ENCODE measurements at places on chromosomes 1 and 21.

GRCh38 chr1:218930472-218931241 lies 243.0 kb upstream of the LYPLAL1 start:
- DNase-seq = no peak

GRCh38 chr1:179883745-179884138 lies 1.7 kb downstream of the TOR1AIP1 start:
- peak; percentile 85 for DNase-seq

DNA sequence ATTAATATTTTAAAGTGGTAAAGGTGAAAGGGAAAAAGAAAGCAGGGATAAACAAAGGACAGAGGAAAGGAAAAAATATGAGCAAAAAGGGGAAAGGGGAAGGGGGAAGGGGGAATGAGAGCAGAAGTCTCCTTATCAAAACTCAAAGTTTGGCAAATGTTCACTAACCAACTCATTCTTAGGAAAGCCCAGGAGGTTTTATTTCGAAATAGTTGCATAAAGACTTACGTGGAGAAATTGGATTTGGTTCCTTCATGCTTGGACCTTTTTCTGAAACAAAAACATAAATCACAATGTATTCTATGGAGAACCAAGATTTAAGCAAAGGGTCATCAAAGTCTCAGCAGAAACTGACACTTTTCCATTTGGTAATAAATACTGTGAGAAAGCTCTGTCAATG lies 188.1 kb downstream of the TGFBR3 start:
- DNase-seq = no peak

- no peak for DNase-seq
Observed at GRCh38 chr1:228337711-228338520, 68.7 kb downstream of the TRIM11 start.

DNA sequence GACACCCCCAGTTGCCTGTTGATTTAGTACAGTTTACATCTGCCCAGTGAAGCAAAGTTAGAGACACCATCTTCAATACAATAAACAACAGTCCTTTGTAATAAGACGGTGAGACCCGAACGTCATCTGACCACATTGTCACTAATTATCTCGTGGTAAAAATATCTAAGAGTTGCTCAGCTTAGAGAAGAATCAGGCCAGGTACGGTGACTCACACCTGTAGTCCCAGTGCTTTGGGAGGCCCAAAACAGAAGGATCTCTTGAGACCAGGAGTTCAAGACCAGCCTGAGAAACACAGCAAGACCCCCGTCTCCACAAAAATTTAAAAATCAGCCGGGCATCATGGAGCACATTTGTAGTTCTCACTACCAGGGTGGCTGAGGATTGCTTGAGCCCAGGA lies 53.5 kb downstream of the CD34 start:
- no peak for DNase-seq

GRCh38 chr1:100325415-100326324 lies 26.6 kb upstream of the CDC14A start:
- DNase-seq = no peak

DNA sequence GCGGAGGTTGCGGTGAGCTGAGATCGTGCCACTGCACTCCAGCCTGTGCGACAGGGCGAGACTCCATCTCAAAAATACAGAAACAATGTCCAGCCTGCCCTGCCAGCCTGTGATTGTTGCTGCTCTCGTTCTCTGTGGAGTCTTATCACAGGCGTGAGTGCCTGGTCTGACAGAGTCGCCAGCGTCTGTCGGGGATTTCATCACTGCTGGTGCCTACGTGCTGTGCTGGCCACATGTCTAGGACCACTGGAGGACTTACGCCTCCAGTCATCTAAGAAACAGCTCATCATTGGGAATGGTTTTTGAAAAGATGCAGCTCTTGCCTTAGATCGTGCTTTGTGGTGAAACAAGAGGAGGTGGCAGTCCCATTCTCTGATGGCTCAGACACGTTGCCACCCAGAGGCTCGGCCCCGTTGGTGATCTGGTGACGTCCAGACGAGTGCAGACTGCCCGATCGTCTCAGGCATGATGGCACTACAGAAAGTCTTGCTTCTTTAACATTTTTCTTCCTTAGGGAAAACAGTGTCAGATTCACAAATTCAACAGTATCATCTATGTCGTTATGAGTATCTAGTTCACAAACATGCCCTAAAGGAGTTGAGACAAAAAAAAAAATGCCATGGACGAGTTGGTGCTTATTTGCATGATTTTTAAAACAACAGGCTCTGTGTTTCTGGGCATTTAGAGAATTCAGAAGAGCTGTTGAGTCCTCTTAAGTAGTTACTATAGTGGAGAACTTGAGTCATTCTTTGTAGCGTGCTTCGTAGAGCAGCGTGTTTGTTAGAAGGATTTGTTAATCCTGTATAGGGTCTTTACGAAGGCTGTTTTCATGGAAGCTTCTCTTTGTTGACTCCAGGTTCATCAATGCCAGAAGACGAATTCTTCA lies 47.5 kb downstream of the CBS start:
- DNase-seq = no peak

- no peak for DNase-seq
Observed at GRCh38 chr1:189805735-189806134, 671.9 kb downstream of the BRINP3 start.

GRCh38 chr1:14725695-14726094 lies 127.2 kb downstream of the KAZN start:
- DNase-seq = no peak

DNA sequence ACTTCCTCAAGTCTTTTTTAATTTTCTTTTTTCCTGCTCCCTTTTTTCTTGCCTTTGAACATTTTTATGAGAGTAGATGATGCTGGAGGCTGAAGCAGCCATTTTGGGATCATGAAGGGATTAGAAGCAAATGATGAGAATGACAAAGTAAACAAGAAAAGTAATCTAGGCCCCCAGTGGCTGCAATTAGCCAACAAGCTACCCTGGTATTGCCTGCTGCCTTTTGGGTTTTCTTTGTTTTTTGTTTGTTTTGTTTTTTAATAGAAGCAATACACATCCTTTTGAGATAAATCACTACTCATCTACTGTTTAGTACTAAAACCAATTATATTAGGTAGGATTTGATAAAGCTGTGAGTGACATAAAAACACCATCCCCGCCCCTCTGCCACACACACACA lies 280.7 kb upstream of the ADGRL2 start:
- no peak for DNase-seq

- DNase-seq = no peak
Observed at GRCh38 chr1:46552357-46553237, 1.1 kb upstream of the KNCN start.

GRCh38 chr1:116581323-116581885 lies 10.6 kb upstream of the CD58 start:
- no peak for DNase-seq

DNA sequence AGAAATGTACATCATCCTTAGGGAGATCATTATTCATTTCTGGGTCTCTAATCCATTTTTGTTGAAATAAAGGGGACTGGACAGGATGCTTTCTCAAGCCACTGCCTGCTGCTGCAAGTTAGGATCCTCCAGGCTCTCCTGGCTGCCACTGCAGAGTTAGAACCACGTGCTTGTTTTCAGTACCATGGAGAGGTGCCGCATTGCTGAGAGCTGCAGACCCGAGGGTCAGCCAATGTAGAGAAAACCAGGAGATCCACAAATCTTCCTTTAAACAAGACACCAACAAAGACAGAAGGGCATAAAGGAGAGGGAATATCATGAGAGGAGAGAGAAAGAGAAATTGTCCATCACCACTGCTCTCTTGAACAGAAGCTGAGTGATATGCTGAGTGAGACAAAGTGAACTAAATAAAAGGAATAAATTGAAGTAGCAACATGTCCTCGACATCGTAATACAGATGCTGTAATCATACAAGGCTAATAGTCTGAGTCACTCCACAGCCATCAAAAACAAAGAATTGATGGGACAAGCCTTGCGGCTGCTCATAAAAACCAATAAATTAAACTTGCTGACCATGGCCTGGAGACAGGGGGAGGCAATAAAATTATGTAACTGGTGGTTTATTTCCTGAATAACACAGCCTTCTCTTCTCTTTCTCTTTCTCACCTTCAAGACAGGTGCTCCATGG lies 255.7 kb downstream of the OMA1 start:
- DNase-seq = no peak

DNA sequence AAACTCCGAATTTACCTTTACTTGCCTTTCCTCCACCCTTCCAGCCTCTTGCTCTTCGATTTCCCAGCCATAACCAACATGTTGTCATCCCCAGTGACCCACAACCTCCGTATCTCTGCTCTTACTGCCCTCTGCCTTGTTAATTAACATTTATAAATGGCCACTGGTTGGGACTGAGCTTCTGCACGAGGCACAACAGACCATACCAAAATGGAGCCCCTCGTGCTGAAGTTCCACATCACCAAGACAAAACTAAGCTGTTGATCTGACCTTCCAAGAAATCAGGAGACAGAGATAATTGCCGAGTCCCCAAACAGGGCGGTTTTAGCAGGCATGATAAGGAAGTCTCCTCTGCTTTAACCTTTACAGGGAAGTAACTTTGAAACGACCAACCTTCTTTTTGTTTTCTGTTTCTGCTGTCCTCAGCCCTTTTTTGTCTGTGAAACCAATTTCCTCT lies 71.9 kb downstream of the NMNAT2 start:
- DNase-seq = no peak

DNA sequence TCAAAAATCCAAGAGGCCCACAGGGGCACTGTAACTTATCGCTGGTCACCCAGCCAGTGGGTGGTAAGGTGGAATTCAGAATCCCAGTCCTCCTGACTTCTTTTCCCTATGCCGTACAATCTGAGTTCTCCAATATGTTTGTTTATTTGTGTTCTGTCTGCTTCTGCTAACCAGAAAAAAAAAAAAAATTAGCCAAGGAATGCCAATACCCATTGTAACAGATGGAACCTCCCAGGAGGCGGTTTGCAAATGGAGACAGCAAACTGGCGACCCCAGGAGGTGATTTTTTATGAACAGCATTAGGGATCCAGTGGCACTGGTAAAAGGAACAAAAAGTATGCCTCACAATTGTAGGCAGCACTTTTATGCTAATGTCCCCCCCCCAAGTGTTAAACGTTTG lies 189.0 kb upstream of the FGGY start:
- no peak for DNase-seq

DNA sequence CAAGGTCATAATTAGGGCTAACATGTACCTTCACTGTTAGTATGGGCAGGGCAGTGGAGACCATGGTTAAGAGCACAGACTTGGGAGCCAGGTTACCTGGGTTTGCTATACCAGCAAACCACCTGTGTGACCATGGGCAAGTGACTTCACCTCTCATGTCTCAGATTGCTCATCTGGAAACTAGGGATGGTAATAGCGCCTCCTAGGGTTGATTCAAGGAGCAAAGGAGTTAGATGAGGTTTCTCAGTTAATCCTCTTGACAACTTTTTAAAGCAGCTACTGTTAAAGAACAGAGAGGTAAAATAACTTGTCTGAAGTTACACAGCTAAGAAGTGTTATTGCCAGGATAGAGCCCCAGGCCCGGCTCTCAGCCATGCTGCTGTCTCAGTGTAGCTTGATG lies 790 bp upstream of the MATN1 start:
- no peak for DNase-seq

DNA sequence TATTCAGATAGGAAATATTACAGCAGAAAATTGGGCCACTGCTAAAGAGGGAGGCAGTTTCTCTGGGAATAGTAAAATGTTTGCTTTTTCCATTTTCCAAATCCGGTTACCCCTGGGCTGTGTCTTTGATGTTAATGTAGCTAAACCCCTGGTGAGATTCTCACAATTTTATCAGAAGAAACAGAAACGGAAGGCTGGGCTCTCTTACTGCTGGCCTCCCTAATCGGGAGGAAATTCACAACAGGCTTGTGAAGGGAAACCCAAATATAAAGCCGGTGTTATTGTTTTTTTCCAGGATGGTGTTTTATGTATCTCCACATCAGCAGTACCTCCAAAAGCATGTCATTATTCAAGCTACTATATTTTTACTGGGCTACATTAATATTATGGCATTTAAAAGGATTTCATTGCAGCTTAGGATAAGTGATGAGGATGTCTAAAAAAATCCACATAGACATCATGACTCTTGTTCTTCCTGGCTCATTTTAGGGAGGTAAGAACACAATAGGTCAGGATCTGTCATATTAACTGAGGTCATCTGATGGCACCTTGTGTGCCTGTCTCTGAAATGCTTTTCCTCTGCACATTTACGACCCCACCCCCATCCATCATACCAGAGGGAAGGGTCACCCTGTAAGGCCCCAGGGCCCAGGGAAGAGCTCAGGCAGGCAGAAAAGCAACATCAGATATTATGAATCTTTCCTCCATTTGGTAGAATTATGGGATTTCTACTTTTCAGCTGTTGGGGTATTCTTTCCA lies 158.7 kb downstream of the DSCAM start:
- DNase-seq = no peak

DNA sequence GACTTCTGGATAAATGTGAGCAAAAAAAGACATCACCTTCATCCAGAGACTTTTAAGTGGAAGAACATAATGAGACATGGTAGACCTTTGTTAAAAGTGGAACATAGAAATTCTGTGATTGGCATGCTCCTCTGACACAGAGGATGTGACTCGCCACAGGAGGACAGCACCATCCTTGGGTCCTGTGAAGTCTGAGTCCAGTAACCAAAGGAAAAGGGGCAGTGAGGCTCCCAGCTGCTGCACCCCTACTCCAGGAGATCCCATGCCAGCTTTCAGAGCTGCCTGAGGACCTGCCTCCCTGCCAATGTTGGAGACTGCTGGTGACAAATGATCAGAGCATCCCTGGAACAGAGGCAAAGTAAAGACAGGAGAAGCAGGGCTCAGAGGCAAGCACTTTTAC lies 136.2 kb downstream of the BRINP2 start:
- DNase-seq = no peak

GRCh38 chr1:84743896-84744295 lies 53.6 kb upstream of the SSX2IP start:
- no peak for DNase-seq

GRCh38 chr1:25993197-25993951 lies 4.5 kb downstream of the PAFAH2 start:
- DNase-seq = no peak

GRCh38 chr1:41673806-41674205 lies 189.3 kb upstream of the EDN2 start:
- DNase-seq = peak; percentile 62

DNA sequence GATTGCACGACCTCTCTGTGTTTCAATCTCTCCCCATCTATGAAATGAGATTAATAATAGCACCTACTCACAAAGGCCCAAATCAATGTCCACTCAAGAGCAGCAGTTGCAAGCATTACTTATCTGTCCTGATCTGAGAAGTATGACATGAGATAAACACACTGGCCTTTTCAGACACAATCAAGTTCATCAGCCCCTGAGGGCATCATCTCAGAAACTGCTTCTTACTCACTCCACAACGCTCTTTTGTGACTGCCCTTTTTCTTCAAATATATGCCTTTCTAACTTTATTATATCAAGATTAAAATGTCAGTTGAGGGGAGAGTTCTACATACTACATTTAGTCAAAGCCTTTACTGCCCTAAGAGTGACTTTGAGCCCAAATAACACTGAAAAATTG lies 371.9 kb upstream of the SPAG17 start:
- DNase-seq = no peak

- DNase-seq = no peak
Observed at GRCh38 chr21:18940791-18941190, 537.2 kb upstream of the TMPRSS15 start.

DNA sequence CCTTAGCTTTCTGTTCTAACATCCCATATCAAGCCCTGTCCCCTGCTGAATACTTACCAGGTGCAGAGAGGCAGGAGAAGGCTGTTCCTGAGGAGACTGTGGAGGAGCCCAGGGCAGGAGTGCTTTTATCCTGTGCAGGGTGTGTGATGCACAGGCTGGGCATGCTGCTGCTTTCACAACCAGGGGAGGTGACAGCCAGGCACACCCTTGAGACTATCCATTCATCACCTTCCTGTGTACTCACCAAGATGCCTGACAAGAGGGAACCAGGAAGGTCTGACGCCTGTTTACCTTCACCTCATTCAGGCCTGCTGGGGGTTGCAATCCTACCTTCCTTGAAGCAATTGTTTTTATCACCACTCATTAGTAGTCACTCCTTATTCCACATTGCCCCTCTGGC lies at the start of gene LCE3E:
LCE3E (minus strand) TSS at position 100 of the 400 bp plus-strand sequence. CDS start 572 bp downstream, outside the sequence.
- no peak for DNase-seq

Measured in CD4-positive, alpha-beta T cell treated with Interleukin-17A for 1 hour (primary cell).